ENCODE measurements at places on chromosomes 6 and 20. TPM values are rescaled to one million over a fixed set of nuclear protein-coding genes. Genes with fewer than 3 reads are reported as not detected.

The SLC2A10 gene
- total RNA-seq, result not detected

The TXLNB gene
- total RNA-seq, result not detected

The OR5V1 gene
- not detected for total RNA-seq

The CTAGE9 gene
- total RNA-seq, result not detected

The SPEF1 gene
- total RNA-seq, result 1.3 TPM

The VGLL2 gene
- total RNA-seq, result not detected

The FAM184A gene
- not detected for total RNA-seq

The CYP24A1 gene
- 91.3 TPM for total RNA-seq

The ARG1 gene
- total RNA-seq, result not detected

The CENPQ gene
- total RNA-seq, result 7.6 TPM

The PTPRK gene
- 14.9 TPM for total RNA-seq

The DNAH8 gene
- total RNA-seq, result not detected

The CTCFL gene
- total RNA-seq, result not detected

The C20orf204 gene
- total RNA-seq, result 0.32 TPM

The FANCE gene
- total RNA-seq, result 3.4 TPM

The POFUT1 gene
- 47.9 TPM for total RNA-seq

The CCN5 gene
- 27.9 TPM for total RNA-seq

The DEFB124 gene
- total RNA-seq, result 0.38 TPM

The TSPYL1 gene
- total RNA-seq, result 25.8 TPM

The SLC17A3 gene
- 1.1 TPM for total RNA-seq

The PPP1R10 gene
- total RNA-seq, result 33.9 TPM

The IL17F gene
- total RNA-seq, result not detected

The FAM217A gene
- total RNA-seq, result not detected

The GDAP1L1 gene
- not detected for total RNA-seq

The PGK2 gene
- total RNA-seq, result not detected

The GMNN gene
- 61.1 TPM for total RNA-seq

The TRAPPC3L gene
- total RNA-seq, result not detected

The ASIP gene
- not detected for total RNA-seq

The EYS gene
- total RNA-seq, result 0.02 TPM

The CNKSR3 gene
- 10.7 TPM for total RNA-seq

The SMLR1 gene
- total RNA-seq, result not detected

The CDSN gene
- not detected for total RNA-seq

The VNN1 gene
- 0.15 TPM for total RNA-seq

The TNNC2 gene
- not detected for total RNA-seq

The RNF217 gene
- 7.2 TPM for total RNA-seq

The C20orf202 gene
- total RNA-seq, result not detected

The GNMT gene
- total RNA-seq, result 0.13 TPM

The ZNF343 gene
- 12.8 TPM for total RNA-seq

The TREML2 gene
- not detected for total RNA-seq

The SULF2 gene
- total RNA-seq, result 21.6 TPM

The CD2AP gene
- 17.7 TPM for total RNA-seq

The HEBP2 gene
- 15.6 TPM for total RNA-seq

The OLIG3 gene
- total RNA-seq, result not detected

The MTFR2 gene
- total RNA-seq, result 12.0 TPM

The NOX3 gene
- total RNA-seq, result not detected

The SAYSD1 gene
- 5.8 TPM for total RNA-seq

The IP6K3 gene
- 1.6 TPM for total RNA-seq

The TMEM217 gene
- total RNA-seq, result 0.82 TPM

The GSTA3 gene
- total RNA-seq, result not detected

The RBPJL gene
- not detected for total RNA-seq

The APOBEC2 gene
- total RNA-seq, result not detected

The C4A gene
- total RNA-seq, result 0.83 TPM
